ENCODE measurements at places on chromosomes 12 and 14.

GRCh38 chr12:124665511-124665910 is 98.1 kb upstream of the NCOR2 start:
- DNase-seq, result no peak

GRCh38 chr14:60510254-60510950 is 1.5 kb downstream of the SIX6 start:
- no peak for DNase-seq

DNA sequence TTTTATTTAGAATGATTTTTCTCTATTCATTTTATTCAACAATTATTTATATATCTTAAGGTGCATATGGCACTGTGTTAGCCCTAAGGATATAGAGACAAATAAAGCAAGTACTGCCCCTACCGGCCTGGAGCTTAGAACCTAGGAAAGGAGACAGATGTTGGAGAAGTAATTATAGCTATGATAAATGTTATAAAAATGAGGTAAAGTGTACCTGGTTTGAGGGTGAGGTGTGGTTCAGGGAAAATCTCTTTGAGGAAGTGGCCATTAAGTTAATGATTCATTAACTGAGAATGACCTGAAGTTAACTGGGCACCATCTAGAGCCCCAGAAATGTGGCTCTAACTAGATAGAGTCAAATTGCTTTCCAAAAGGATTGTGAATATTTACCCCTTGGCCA is 31.9 kb downstream of the CDKL1 start:
- DNase-seq, result no peak

- DNase-seq, result no peak
Observed at GRCh38 chr12:47548401-47548800, 157.4 kb downstream of the RPAP3 start.

GRCh38 chr12:88238406-88238805 is 96.3 kb downstream of the TMTC3 start:
- no peak for DNase-seq

DNA sequence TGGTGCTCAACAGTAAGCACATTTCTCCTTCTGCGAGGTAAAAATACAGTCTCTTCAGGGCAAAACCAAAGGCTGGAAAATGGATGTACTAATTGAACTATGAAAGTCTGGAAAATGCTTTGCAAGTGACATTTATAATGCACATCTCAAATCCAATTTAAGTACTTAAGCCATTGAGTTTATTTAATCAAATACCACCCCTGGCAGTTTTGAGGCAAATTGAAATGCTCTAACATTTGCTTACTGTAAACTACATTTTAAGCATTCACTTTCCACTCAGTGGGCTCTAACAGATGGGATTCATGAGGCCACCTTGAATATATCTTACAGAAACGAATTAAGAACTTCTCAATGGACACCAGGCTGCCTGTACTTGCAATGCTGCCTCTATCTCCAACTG is 69.7 kb downstream of the HELB start:
- DNase-seq, result no peak

DNA sequence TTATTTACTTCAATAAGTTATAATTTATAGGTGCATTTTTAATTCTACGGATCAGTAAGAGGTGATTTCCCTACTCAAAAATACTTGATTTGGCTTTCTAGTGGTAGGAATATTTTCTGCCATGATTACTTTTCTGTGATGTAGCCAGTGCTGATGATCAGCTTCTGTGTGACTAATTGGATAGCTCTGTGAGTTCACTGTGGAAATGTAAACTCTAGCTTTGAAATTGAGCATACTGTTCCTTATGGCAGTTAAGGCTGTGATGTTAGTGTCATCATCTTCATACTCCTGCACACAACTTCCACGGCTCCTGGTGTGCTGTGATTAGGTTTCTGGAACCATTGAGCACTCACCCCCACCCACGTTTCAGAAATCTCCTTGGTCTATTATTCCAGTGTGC is 48.2 kb downstream of the PLEKHA5 start:
- no peak for DNase-seq

GRCh38 chr14:104395276-104395675 is 184.3 kb upstream of the C14orf180 start:
- DNase-seq, result no peak

- DNase-seq, result no peak
Observed at GRCh38 chr14:50350975-50351374, 38.9 kb downstream of the DMAC2L start.

DNA sequence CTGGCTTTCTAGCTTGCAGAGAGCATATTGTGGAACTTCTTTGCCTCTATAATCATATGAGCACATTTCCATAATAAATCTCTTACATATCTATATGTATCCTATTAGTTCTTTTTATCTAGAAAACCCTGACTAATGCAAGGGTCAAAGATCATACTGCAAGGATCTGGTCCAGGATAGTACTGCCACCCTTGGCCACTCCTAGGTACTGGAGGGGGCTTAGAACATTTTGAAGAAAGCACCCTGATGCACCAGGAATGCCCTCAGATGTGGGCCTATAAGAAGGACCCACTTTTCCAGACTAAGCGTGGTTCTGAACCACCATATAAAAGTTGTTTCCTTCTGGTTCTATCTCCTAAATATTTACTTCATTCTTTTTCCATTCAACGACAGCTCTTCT is 14.6 kb downstream of the ATXN7L3B start:
- no peak for DNase-seq

- DNase-seq, result no peak
Observed at GRCh38 chr12:132342251-132343227, 13.2 kb upstream of the GALNT9 start.

DNA sequence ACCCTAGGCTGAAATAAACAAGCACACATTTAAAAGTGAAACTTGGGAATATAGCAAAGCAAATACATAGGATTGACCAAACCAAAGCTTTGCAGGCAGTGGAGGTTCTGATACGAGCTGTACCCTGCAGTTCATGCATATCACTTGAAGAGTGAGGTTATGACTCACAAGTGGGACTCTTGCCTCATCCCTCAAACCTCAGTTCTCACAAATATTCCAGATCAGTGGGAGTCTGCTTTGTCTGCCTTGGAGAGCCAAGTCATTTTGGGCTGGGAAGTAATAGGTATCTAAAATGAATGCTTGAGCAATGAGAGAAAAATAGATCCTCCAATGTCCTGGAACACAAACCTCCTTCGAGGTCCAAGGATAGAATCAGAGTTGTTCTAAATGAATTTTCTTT is 116.4 kb downstream of the LRIG3 start:
- DNase-seq, result no peak

GRCh38 chr12:9642606-9643265 is 26.8 kb upstream of the CLEC2D start:
- DNase-seq, result no peak

DNA sequence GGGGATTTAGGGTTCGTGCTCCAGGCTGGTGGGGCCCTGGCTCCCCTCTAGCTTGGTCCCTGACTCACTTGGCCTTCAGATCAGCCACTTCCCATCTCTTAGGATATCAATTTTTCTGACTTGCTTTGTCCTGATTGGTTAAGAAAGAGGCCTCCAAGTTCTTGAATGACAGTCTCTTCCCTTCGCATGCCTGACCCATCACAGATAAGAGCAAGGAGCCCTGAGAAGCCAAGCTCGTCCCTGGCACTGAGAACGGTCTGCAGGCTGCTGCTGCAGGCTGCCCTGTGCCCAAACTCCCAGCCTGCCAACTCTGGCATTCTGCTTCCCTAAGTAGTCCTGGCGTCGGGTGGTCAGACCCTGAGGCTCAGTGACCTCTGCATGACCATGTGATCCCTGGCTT is 794 bp upstream of the LRTM2 start:
- no peak for DNase-seq

- no peak for DNase-seq
Observed at GRCh38 chr12:76449993-76450392, 101.8 kb upstream of the BBS10 start.

- DNase-seq, result no peak
Observed at GRCh38 chr12:14327711-14328110, 37.8 kb upstream of the ATF7IP start.

GRCh38 chr14:32697114-32697513 is 241.6 kb upstream of the NPAS3 start:
- DNase-seq, result no peak

DNA sequence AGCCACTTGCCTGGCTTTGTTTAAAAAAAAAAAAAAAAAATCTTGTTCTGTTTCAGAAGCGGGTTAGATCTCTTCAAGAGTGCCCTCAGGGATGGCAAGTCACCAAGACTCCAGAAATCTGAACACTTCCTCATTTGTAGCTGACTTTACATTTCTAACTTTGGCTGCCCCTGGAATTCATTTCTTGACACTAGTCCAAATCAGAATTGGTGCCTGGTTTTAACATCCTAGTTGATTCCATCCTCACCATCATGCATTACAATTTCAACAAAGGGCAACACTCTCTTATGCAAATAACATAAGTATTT is 295.5 kb downstream of the RMST start:
- DNase-seq, result no peak

- no peak for DNase-seq
Observed at GRCh38 chr12:85413266-85413665, 133.2 kb downstream of the ALX1 start.

Data from NCI-H1436 (cell line).